Thoracic aorta endothelial cell (primary cell): ENCODE measurements at places on chromosomes 7 and 10. TPM values are rescaled to one million over a fixed set of nuclear protein-coding genes. Genes with fewer than 3 reads are reported as not detected.

Gene HABP2
- total RNA-seq, result not detected in 2 replicates

Gene SFXN3
- 73.4 and 84.9 TPM in 2 replicates for total RNA-seq

Gene ZNF804B
- total RNA-seq, result not detected in 2 replicates

Gene HHEX
- 78.8 and 89.9 TPM in 2 replicates for total RNA-seq

Gene CREB5
- 5.9 and 6.9 TPM in 2 replicates for total RNA-seq

Gene TMEM196
- total RNA-seq, result not detected in 2 replicates

Gene PKD2L1
- not detected in 2 replicates for total RNA-seq

Gene ACSL5
- total RNA-seq, result 10.6 and 35.9 TPM in 2 replicates

Gene ARHGAP21
- 153 and 170 TPM in 2 replicates for total RNA-seq

Gene CLCN1
- not detected in 2 replicates for total RNA-seq

Gene ELMO1
- 77.8 and 84.6 TPM in 2 replicates for total RNA-seq

Gene SRRM3
- 0.80 and 0.86 TPM in 2 replicates for total RNA-seq

Gene MSMB
- not detected in 2 replicates for total RNA-seq

Gene ECD
- 62.1 and 64.5 TPM in 2 replicates for total RNA-seq

Gene GAD2
- total RNA-seq, result not detected in 2 replicates

Gene NEUROG3
- not detected in 2 replicates for total RNA-seq

Gene AHR
- total RNA-seq, result 167 and 186 TPM in 2 replicates

Gene UCN3
- not detected in 2 replicates for total RNA-seq

Gene ASAH2B
- 3.4 and 4.4 TPM in 2 replicates for total RNA-seq

Gene NKX2-3
- total RNA-seq, result 2.4 TPM in 1 of 2 replicates, not detected in the other

Gene FKBP14
- 28.0 and 42.0 TPM in 2 replicates for total RNA-seq

Gene ZNF503
- total RNA-seq, result 2.0 and 2.4 TPM in 2 replicates

Gene OPN1SW
- not detected in 2 replicates for total RNA-seq

Gene PRPS1L1
- not detected in 2 replicates for total RNA-seq

Gene IL15RA
- 14.9 and 26.6 TPM in 2 replicates for total RNA-seq

Gene FAM25G
- total RNA-seq, result not detected in 2 replicates

Gene NUPR2
- total RNA-seq, result not detected in 2 replicates

Gene AKR1C2
- total RNA-seq, result 2.0 and 2.2 TPM in 2 replicates

Gene VSIR
- total RNA-seq, result 3.5 and 12.6 TPM in 2 replicates

Gene NCF1
- total RNA-seq, result not detected in 2 replicates

Gene SPDYE16
- not detected in 2 replicates for total RNA-seq

Gene AKR1C8
- total RNA-seq, result not detected in 2 replicates

Gene RNF32
- total RNA-seq, result 0.13 and 0.29 TPM in 2 replicates

Gene CELF2
- total RNA-seq, result 19.5 and 27.5 TPM in 2 replicates
